ENCODE measurements at places on chromosomes 11 and 22. TPM values are rescaled to one million over a fixed set of nuclear protein-coding genes. Genes with fewer than 3 reads are reported as not detected.

Gene PHLDA2
- total RNA-seq: 1.1 TPM

DNA sequence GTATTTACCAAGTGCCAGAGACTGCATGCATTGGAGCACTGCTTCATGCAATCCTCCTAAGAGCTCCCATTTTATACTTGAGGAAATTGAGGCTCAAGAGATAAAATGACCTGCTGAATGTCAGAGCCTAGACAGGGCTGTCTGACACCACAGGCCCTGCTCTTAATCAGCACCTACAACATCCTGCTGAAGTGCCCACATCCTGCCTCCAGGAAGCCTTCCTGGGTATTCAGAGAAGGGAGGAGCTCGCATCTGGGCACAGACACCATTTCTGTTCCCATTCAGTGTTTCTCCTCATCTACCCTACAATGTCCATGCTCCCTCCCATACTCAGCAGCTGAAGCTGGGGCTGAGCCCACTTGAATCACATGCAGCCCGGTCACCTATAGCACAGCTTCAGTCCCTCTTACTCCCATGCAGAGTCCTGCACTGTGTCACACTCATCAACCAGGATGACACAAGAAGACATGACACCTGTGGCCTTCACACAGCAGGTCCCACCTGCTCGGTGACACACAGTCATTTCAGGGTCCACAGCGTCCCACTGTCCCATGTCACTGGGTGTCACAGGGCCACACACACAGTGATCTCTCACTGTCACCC, 53.1 kb downstream of the PDE2A start:
- DNase-seq: no peak

Gene SIDT2
- total RNA-seq: 67.3 TPM

DNA sequence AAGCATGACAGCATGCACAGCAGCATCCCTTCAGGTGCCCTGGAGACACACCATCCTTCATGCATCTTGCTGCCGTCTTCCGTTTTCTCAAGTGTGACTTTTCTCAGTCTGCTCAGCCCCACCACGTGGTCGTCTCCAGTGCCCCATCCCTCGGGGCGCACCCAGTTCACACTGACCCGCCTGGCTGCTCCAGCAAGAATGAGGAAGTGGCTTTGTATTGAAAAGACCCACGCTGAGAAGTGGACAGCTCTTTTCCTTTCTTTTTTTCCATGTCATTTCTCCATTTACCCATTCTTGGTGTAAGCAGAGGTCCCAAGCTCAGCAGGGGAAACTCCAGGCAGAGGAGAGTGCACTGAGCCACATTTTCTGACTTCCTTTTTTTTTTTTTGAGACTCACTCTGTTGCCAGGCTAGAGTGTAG, 14.5 kb downstream of the SERPINH1 start:
- DNase-seq: no peak

DNA sequence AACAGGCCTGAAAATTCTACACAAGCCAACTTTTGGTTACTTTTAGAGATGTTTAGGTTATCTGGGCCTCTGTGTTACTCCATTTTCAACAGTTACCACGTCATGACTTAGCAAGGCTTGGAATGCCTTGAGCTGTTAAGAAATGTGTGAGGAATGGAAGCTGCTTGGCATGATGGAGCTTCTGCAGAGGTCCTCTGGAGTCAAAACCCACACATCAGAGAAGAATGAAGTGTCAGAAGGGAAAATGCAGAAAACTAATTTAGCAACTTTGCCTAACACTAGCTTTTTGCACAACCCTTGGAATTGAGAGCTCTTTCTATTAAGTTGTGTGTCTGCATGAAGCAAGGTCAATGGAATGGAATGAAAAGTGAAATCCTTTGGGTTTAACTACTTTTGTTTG, 27.4 kb downstream of the FAT3 start:
- DNase-seq: no peak

DNA sequence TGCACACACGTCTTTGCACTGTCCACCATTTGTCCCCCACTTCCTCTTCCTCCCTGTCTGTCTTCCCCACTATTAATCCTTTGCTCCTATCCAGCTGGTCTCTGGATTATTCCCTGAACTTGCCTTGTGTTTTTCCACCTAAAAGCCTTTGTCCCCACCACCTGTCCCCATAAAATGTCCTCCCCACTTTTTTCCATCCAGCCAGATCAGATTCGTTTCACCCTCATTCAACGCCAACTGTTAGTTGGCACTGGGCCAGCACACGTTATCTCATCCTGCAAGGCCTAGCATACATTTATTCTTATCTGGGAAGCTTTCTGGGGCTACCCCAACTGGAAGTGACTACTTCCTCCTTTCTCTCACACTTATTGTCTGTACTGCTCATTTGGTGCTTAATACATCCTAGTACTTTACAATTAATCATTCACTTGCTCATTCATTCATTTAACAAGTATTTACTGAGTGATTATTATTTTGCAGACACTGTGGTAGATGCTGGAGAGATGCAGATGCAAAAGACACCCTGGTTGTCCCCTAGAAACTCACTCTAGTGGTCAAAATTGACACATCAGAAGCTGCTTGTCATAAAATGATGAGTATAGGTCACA, 96.2 kb downstream of the RASSF10 start:
- no peak for DNase-seq

- DNase-seq: no peak
Observed at GRCh38 chr11:84673753-84674152, 953.4 kb downstream of the DLG2 start.

Gene SPON1
- 58.1 TPM for total RNA-seq

Gene CD248
- not detected for total RNA-seq

GRCh38 chr11:57566905-57567514, 462 bp downstream of the UBE2L6 start:
- peak; percentile 39 for DNase-seq

Gene OR51B5
- not detected for total RNA-seq

Gene C11orf91
- not detected for total RNA-seq

Gene TMEM191C
- 3.5 TPM for total RNA-seq

- DNase-seq: no peak
Observed at GRCh38 chr11:115769891-115770290, 265.7 kb upstream of the CADM1 start.

DNA sequence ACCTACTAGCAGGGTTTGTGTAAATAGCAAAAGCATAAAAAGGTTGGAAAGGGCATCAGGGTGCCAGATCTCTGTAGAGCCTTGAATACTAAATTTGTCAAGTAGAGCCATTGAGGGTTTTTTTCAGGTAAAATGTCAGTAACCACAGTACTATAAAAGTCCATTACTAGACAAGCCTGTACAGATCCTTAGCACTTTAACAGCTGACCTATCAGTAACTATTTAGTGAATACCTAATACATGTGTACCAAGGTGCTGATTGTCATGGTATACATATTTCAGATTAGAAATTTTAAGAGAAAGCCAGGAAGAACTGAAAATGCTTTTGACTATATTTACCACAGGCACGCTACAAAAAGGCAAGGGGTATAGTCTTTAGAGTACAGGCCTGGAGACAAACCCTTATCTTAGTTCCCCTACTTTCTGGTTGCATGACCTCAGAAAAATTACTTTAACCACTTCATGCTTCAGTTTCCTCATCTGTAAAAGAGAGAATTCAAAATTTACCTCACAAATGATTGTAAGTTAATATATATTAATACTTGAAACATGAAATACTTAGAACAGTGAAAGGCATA, 57.9 kb downstream of the RAB38 start:
- DNase-seq: no peak

Gene BIRC2
- 61.2 TPM for total RNA-seq

- DNase-seq: peak; percentile 59
Observed at GRCh38 chr11:78564490-78565467, 9.9 kb downstream of the NARS2 start.

- peak; percentile 24 for DNase-seq
Observed at GRCh38 chr11:47399860-47400767, 8.3 kb upstream of the SLC39A13 start.

- DNase-seq: no peak
Observed at GRCh38 chr22:19680287-19680881, 33.9 kb upstream of the SEPTIN5 start.

Gene CPT1B
- 70.0 TPM for total RNA-seq

- no peak for DNase-seq
Observed at GRCh38 chr11:57403802-57404147, 13.3 kb upstream of the PRG2 start.

DNA sequence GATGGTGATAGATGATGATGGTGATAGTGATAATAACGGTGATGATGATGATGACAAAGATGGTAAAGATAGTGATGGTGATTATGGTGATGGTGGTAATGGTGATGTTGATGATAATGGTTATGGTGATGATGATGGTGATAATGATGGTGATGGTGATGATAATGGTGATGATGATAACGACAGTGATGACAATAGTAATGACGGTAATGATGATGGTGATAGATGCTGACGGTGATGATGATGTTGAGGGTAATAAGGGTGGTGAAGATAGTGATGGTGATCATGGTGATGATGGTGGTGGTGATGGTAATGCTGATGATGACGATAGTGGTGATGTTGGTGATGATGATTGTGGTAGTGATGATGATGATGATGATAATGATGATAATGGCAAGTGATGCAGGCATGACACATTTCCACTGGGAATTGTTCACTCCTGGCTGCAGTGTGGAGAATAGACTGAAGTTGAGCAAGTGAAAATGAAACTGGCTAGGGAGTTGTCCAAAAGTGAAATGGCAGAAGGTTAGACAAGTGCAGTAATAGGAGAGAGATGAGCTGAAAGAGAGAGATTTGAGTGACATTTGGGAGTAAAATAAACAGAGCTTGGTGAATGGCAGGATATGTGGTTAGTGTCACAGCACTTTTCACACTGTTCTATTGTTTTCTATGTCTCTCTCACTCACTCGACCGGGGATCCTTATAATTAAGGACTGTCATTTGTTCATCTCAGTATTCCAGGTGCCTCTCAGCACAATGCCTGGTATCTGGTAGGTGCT, 992.5 kb downstream of the OPCML start:
- DNase-seq: no peak

Gene PARVG
- 191 TPM for total RNA-seq

Gene SLC25A18
- not detected for total RNA-seq

GRCh38 chr11:44528103-44528502, 37.4 kb upstream of the CD82 start:
- DNase-seq: no peak

- DNase-seq: no peak
Observed at GRCh38 chr22:22404598-22405284, 103.8 kb downstream of the ZNF280B start.

Gene OR52I2
- total RNA-seq: not detected

DNA sequence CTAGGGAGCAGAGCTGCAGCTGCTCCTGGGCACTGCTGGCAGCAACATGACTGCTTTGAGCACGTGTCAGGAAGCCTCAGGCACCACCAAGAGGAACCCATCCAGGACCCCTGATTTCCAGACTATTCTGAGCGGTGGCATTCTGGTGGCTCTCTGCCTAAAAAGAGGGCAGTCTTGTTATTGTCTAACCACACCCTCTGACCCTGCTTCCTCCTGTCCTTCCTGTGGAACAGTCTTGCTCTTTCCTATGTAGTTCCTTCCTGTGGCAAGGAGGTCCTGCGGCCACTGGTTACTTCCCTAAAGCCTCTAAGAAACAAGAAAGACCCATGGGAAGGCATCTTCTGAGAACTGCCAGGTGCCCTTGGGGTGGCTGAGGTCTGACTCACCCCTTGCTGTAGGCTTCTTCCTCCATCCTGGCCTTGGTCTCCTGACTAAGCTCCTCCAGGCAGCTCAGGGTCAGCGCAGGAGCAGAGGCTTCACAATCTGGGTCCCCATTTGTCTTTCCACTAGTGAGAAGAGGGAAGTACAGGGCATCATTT, 13.1 kb upstream of the LYVE1 start:
- DNase-seq: no peak

DNA sequence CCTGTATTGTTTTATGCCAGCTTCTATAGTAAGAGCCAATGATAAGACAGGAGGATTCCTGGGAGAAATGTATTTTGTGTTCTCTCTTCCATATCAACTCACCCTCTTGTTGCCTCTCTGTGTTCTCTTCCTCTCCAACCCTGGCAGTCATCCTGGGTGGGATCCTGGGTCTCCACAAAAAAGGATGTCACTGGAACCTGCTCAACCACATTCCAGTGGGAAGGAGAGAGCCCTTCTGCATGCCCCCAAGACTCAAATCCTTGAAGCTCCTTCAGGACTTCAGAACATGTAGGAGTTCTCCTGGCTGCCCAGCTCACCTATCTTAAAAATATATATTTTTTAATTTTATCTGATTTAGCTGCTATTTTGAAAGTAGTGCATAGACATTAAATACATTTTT, 26.1 kb downstream of the APOL6 start:
- no peak for DNase-seq

DNA sequence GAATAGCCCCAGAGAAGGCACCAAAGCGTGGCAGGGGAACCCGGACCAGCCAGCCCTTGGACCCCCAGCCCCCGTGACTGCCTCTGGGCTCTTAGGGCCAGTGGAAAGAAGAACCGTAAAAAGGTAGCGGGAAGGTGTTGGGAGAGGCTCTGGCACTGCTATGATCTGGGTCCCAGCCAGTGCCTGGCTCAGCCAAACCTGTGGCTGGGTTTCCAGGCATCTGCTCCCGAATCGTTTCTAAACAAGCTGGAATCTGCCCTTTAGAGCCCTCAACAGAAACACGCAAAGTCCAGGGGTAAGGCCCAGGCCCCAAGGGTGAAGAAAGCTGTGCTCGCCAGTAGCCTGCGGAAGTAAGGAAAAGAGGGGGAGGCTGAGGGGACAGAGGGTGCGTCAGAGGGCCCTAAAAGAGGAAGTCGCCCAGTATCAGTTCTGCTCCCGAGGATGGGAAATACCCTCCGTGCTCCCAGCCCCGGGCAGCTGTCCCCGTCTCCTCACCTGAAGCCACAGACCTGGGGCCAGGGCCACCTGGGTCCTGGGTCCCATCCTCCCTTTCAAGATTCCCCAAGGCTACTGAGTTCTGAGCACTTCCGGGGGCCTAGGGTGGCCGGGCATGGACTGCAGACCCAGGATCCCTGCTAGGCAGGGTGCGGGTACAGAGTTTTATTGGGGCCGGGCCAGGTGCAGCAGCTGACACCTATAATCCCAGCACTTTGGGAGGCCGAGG, 24.7 kb downstream of the IL10RA start:
- no peak for DNase-seq

Gene AP2A2
- 81.7 TPM for total RNA-seq

DNA sequence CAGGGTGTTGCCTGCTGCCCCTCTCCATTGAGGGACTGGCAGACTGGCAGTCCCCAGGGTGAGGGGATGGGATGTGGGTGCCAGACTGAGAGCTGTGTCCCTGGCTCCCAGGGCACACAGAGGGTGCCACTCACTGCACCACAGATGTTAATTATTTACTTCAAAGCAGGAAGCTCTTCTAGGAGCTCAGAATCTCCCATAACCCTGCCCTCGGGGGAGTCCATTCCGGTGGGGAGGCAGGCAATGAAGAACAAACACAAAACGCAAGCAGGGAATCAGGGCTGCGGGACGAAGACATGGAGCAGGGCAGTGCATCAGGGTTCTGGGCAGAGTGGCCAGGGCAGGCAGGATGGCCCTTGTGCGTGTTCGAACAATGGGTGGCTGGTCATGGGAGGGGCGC, 24.4 kb upstream of the FLRT1 start:
- DNase-seq: no peak
